ENCODE measurements at places on chromosomes 3 and 15. TPM values are rescaled to one million over a fixed set of nuclear protein-coding genes. Genes with fewer than 3 reads are reported as not detected.

DNA sequence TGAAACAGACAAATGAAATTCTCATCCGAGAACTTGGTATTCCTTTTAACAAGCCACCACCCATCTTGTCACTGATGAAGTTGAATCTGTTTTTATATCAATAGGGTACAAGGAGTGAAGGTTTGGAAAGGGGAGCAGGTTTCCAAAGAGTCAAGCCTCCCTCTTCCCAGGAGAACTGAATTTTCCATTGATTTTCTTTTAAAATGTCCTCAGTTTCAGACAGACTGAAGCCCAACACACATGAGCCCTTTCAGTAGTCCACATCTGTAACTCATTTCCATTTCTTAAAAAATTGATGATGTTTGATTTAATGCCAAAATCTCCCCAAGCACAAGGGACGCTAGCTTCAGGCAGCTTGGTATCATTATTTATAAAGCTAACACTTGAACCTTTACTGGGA, 187.7 kb downstream of the FOXB1 start:
- DNase-seq, result no peak

The EFCC1 gene
- 13.1 TPM for polyA plus RNA-seq

DNA sequence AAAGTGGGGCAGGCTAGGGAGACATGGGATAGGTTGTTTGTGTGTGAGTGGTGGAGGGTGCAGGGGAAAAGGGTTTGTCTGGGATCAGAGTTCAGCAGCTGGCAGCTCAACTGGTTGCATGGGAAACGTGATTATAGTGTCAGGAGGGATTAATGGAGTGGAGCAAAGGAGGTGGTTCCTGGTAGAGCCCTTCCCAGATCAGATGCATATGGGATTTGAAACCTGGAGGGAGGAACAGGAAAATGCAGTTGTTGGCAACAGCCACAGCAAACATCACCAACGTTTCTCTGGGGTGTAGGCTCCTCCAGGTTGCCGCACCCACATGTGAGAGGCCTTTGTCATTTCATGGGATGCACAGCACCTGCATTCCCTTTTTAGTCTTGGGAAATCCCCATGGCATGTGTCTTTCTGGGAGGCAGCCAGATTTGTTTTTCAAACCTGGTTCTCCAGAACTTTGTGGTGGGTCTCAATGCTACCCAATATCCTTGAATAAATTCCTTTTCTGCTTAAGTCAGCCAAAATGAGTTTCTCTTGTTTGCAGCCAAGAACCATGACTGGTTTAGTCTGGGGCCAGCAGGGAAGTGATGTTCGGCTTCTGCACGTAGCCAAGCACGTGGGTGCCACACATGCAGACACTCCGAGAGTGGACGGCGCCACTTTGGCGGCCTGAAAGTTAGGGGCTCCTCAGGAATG, 61.3 kb downstream of the BDH1 start:
- no peak for DNase-seq

The FOXL2 gene
- polyA plus RNA-seq, result not detected

The XIRP1 gene
- 0.05 TPM for polyA plus RNA-seq

DNA sequence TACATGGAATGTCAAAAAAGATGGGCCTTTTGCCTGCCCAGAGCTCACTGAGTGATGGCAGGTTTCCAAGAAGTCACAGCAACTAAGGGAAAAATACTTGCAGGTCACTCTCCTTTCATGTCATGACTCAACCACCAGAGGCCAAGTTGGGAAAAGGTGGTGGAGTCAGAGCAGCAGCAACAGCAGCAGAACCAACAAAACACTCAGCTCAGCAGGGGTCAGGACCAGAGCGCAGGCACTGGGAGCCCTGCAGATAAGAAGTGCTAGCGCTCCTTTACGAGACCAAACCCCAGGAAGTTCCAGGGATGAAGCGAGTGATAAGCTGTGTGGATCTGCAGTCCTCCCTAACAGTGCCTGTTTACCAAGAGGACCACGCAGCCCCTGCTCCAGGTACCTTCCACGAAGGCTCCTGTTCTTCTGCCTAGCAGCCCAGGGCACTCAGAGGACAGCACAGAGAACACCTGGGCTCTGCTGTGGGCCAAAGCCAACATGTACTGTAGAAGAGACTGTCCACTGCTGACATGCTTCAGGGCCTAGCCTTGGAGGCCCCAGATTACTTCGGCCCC, 26.0 kb downstream of the POC1A start:
- DNase-seq, result no peak

- DNase-seq, result no peak
Measured at GRCh38 chr15:100704281-100705055, 102.1 kb downstream of the ASB7 start.

- no peak for DNase-seq
Measured at GRCh38 chr15:80991421-80991820, 1.8 kb upstream of the MESD start.

DNA sequence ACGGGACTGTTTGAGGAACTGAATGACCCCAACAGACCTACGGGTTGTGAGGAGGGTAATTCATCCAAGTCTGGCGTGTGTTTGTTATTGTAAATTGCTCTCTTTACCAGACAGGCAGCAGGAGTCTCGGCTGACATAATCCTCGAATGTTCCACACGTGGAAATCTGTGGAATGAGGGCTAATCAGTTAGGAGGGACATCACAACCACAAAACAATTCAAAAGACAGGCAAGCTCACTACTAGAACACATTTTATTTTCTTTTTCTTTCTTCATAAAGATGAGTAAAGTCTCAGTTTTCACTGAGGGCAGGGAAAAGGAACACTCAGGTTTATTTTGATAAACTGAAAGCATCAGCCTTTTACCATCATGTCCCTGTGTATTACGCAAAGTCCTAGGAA, 53.8 kb downstream of the GRK7 start:
- DNase-seq, result no peak

DNA sequence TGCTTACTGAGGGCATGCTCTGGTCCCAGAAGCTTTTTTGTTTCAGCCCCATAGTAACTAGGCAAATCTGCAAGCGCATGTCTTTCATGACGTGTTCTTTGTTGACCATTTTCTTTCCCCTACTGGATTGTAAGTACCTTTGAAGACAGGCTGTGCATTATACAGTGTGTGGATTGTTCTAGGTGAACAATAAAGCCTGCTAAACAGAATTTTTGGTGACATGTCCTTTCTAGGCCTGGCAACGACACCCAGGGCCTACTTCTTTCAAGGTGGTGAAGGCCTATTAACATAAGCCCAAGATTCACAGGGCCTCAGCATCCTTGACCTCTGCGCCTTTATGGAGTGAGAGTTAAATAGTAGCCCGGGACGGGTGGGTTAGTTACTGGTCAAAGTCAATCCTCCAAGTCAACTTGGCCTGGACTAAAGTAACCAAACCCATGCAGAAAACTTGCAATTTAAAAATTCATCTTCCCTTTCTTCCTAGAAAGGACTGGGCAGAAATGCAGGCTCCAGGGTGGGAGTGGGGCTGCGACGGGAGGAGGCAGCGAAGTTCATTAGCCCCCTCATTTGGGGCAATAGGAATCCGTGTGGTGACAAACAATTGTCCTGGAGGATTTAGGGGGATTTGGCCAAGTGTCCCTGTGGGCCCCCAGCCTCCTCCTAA, 37.6 kb upstream of the TRIM71 start:
- no peak for DNase-seq

The RMDN3 gene
- polyA plus RNA-seq, result 30.8 TPM

DNA sequence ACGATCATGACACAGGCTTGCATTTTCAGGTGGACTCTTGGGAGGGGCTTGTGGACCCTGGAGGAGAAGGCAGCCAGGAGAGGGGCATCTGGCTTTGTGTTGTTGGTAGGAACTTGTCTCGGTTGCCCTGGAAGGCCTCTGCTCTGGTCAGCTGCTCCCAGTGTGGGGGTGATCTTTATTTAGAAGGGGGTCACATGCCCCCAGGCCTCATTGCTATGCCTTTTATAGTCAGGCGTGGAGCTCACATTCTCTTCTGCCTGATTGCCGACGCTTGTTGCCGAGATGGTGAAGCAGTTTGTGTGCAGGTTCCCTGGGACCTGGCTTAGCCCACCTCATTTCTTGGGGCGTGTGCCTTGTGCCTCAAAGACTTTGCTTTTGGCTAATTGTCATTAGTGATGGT, 66.6 kb downstream of the IGF1R start:
- DNase-seq, result no peak

DNA sequence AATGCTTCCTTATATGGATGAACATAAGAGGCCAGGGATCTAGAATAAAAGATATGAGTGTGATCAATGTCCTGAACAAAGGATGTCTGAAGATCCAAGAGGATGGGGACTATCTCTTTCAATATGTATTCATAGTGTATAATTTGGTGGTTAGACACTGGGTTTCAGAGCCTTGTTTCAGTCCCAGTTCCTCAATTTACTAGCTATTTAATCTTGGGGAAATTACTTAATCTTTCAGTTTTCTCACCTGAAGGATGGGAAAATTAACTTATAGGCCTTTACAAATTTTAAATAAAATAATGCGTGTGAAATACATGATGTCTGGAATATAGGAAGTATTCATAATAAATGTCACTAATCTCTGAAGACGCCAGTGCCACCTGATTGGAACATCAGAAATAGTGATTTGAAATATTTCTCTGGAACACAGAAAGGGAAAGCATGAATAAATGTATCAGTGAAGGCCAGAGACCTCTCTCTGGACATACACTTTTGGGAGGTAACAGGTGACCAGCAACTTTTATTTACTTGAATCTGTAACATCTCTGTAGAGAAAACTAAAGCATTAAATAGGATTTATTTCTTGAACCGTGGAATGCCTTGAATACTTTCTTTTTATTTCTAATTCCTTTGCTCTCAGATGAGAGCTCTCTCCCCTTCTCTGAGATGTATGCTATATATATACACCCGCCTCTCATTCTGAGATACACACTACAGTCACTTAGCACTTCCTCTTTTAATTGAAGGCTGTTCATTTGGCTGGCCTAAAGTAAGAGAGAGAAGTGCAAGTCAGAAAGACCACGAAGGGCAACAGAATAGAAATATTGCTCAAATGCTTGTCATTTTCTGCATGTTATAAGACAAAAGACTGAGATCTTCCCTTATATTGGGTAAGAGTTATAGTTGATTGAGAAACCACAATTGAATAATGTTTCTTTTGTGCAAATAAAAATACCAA, 407.1 kb downstream of the LSAMP start:
- no peak for DNase-seq

The FBLN2 gene
- polyA plus RNA-seq, result 51.9 TPM

DNA sequence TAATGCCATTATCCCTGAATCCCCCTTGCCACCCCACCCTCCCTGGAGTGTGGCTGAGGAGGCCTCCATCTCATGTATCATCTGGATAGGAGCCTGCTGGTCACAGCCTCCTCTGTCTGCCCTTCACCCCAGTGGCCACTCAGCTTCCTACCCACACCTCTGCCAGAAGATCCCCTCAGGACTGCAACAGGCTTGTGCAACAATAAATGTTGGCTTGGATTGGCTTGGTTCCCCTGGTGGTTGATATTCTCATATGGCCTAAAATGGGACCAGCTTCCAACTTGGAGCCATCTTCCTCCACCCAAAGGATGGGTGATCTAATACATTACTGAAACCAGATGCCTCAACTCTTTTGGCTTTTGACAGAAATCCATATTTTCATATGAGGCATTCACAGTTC, 34.9 kb downstream of the VIPR1 start:
- no peak for DNase-seq

GRCh38 chr3:4071481-4072184, 231.5 kb upstream of the SETMAR start:
- no peak for DNase-seq

- no peak for DNase-seq
Measured at GRCh38 chr3:180563406-180563805, 38.6 kb upstream of the TTC14 start.

DNA sequence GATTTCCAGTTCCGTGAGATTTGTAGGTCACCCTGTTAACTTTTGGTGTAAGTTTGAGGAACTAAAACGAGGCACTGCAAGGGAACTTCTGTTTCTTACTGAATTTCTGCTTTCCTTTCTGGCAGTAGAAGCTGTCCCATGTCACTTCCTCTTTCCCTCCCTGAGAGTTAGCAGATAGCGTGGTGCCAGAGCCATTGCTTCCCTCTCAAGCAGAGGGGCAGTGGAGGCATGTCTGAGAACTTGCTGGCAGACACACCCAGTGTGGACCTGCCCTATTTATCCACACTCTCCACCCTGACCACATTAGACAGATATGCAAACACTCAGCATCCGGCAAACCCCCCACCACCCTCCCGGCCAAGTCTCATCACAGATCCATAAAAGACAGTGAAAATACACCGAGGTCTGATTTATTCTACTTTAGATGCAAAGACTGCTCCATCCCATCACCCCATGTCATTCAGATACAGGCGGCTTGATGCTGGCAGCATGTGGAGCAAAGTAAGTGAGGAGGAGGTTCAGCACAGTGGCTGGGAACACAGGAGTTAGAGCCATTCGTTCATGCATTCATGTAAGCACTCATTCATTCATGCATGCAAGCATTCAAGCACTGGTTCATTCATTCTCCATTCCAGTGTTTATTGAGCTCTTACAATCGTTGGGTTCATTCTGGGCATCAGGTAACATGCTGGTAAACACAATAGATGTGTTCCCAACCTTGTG, 324.7 kb downstream of the SHQ1 start:
- DNase-seq, result peak; percentile 65
